ENCODE measurements at places on chromosomes 7 and 10. TPM values are rescaled to one million over a fixed set of nuclear protein-coding genes. Genes with fewer than 3 reads are reported as not detected.

HOXA2 gene
- 0.20 TPM for total RNA-seq

LYZL1 gene
- not detected for total RNA-seq

TMEM270 gene
- not detected for total RNA-seq

SYNPO2L gene
- not detected for total RNA-seq

PSAP gene
- 688 TPM for total RNA-seq

VWDE gene
- total RNA-seq: under 0.01 TPM

H2BK1 gene
- not detected for total RNA-seq

C10orf67 gene
- not detected for total RNA-seq

KEL gene
- not detected for total RNA-seq

LEP gene
- total RNA-seq: not detected

PDSS1 gene
- total RNA-seq: 4.6 TPM

ANKRD16 gene
- 3.5 TPM for total RNA-seq

- no peak for DNase-seq
These were observed 295.3 kb downstream of the ELMO1 start for GRCh38 chr7:37153376-37153775.

DNA sequence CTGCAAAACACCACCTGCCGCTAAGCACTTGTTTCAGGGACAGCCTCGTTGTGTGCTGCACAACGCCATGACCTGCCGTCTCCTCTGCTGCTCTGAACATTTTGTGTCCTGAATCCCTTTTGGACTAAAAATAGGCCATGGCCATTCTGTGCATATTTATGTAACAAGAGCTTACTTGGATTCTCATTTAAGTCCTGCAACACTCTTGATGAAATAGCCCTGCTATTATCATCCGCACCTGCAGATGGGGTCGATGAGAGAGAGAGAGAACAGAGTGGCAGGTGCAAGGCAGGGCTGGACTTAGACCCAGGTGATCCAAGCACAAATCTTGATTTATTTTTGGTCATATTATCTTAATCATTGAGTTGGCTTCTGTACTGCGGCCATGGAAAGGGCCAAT is 121.2 kb upstream of the PRKCQ start:
- DNase-seq: no peak

DNA sequence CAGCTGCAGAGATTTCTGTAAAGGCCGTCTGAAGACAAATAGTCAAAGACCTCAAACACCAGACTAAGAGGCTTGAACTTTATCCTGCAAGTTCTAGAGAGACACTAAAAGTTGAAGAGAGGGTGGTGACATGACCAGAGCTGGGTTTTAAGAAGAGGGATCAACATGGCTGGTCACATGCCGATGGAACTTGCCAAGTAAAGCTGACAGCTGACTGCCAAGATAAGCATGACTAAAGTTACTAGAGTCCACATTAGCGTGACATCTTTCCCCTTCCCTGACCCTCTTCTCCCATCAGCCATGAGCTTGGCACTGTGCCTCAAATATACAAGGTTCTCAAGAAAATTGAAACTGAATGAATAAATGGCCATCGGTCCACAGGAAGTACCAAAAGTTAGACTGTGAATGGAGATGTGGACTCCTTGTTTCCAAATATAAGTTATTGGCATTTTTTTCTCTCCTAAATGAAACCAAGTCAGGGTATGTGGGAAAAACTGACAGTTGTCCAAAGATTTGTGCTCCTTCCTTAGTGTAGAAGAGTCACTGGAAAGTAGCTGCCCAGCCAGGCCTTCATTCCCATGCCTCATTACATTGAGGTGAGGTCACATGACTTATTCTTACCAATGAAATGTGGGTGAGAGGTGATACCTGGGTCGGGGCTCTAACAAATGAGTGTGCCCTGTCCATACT is 24.5 kb downstream of the XPNPEP1 start:
- DNase-seq: peak; percentile 91

DNA sequence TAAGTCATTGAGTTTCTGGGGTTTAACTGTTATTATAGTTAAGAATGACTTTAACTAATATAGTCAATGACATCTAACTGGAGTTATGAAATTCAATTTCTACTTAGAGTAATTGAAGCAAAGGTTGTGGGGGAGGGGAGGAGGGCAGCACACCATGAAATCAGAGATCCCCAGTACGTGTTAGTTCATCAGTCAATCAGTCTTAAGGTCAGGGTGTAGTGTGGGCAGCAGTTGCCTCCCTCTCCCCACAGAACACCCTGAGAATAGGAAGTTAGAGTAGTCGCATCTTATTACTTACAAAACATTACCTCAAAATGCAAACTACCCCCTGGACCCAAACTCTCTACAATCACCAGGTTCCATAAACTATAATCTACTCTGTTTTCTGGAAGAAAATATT is 7.0 kb upstream of the HPS1 start:
- no peak for DNase-seq

GRCh38 chr10:103177123-103177522 is 15.9 kb downstream of the NT5C2 start:
- no peak for DNase-seq

GRCh38 chr7:73995330-73995729 is 32.6 kb upstream of the ELN start:
- no peak for DNase-seq

DNA sequence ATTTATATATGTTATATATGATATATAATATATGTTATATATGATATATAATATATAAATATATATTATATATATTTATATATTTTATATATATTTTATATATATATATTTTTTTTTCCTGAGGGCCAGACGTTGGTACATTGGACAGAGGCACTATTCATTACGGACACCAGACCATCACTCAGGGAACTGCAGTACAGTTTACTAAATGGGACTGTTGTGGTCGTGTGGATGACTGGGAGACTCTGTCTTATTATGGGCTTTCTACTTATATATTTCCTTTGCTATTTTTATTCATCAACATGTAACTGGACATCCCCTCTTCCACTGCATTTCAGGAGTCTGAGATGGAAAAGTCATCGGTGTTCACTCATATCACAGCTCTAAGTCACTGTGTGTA is 87.1 kb upstream of the PRKCQ start:
- DNase-seq: no peak

DNA sequence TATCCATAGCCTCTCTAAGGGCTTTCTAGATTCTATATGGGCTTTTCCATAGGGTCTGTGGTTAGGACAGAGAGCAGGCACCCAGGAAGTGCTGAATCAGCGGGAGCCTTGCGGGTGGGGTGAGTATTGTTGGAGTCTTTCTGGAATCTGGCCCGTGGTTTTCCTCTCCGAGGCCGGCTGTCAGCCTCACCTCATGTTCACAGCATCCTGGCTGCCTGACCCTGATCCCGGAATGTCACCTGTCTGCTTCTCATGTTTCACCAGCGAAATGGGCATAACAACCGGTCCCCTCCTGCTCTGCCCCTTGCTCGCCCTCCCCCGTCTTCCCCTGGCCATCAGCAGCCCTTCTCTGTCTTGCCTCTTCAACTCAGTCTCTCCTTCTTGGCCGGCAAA is 36.5 kb downstream of the DDIT4 start:
- no peak for DNase-seq

DNA sequence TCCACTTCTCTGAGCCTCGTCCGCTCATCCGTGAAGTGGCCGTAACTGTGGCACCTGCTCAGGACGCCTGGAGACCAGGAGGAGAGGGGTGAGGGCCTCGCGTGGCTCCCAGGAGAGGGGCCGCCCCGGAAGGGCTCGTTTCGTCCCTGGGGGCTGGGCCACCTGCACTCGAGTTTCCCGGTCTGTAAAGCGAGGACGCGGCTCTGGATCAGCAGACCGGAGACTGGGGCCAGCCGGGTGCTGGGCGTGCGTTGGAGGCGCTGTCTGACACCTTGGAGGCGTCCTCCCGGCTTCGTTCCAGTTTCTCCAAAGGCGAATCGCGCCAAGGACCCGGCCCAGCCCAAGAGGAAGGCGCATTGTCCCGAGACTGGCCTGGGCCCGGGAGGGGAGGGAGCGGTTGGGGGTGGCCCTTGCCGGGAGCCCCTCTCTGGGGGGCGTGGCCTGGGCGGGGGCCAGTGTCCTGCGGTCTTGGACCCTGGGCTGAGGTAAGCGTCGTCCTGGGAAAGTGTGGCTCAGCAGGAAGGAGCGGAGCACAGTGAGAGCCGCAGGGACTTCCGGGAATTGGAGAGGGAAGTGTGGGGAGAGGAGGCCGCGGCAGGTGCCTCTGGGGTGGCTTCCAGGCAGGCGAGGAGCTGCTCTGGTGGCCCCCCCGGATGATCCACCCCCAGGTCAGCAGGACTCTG is 89.6 kb downstream of the FOXL3 start:
- DNase-seq: no peak

DNA sequence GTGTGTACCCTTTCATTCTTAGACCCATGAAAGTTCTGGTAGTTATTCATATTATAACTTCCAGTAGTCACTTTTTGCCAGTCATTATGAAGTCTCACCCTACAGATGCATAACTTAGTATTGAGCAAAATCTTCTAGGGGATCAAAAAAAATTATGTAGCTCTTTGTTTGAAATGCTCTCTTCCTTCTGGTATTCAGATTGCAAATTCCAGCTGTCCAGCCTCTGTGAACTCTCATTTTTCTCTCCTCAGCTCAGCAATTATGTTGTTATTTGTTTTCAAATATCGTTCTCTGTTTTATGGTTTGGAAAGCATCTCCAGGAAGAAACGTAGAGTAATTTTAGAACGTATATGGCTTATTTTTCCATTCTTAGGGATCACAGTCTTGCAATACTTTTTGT is 442.5 kb downstream of the SEMA3D start:
- no peak for DNase-seq

- DNase-seq: no peak
These were observed 1.6 kb downstream of the AKAP9 start for GRCh38 chr7:91942312-91942711.

- DNase-seq: peak; percentile 62
These were observed 1.0 kb downstream of the CHST15 start for GRCh38 chr10:124092250-124092859.

GRCh38 chr7:121006711-121007315 is 18.3 kb downstream of the CPED1 start:
- no peak for DNase-seq

DNA sequence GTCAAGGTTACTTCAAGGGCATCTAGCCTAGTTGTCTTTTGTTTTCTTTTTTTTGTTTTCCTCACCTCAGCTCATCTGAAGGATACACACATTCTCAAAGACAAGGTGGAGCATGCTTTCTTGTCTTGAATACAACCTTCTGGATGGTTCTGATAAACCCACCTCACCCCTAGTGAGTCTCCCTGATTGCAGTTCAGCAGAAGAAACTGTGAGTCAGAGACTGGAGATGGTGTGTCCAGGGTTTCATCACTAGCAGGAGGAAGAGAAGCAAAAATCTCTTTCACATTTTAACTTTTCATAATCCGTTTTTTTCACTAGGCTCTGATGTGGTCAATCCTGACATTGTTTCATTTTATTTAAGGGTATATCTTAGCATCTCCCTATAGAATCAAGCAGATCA is 143.0 kb upstream of the NRBF2 start:
- no peak for DNase-seq

- DNase-seq: no peak
These were observed 169.3 kb upstream of the PRSS1 start for GRCh38 chr7:142579946-142580345.

DNA sequence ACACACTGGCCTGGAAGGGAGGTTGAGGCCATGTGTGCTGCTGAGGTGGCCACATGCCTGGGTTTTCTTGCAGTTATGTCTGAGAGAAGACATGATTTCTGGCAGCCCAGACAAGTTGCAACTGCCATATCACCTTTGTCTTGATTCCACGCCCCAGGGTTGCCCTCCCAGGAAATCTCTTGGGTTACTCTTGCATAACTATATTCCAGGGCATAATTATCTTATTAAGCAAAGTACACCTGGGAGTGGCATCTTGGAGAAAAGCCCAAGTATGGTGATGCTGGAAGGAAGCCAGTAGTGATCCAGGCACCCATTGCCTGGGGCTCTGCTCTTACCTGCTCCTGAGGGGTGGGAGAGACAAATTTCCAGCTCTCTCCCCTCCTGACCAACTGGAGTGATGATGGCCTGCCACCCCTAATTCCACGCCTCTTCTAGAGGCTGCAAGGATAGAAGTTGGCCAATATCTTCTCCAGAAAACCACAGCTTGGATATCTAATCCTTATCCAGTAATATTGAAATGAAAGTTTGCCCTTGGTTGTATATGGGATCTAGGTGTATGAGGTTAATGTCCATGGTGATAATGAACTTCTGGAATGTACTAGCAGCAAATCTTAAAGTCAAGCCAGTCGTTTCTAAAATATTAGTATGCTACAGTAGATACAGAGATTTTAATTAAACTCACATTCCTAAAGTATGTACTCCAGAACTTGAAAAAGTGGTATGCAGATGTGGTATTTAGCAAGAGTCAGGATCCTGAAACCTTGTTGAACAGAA is 5.0 kb downstream of the AKR1B10 start:
- no peak for DNase-seq

DNA sequence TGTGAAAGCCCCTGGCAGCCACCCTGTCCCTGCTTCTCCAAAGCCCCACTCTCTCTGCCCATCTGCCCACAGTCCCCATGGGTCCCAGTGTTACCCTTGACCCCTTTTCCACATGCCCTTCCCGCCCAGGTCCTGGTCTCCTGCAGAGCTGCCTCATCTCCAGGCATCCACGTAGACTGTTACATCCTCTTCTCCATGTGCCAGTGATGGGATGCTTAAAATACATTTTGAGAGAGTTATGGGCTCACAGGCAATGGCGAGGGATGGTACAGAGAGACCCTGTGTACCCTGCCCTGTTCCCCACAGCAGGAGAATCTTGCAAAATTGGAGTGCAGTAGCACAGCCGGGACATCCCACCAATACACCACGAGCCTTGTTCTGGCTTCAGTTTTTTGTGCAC is 56.8 kb downstream of the GLRX3 start:
- no peak for DNase-seq

DNA sequence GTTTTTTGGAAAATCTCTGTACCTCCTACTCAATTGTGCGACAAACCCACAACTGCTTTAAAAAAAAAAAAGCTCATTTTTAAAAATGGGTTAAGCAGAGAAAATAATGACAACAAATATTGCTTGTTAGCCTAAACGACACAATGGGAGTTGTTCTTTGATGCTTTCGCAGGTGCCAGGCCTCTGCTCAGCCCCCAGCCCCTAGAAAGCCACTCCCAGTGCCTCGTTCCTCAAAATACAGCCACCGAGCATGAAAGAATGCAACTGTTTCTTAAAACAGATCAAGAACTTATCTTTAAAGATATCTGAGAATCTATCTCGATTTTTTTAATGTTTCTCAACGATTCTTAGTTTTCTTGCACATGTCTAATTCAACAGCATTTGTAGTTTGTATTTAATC is 85.2 kb upstream of the PFKP start:
- no peak for DNase-seq

Data from lung microvascular endothelial cell (primary cell).